Fibroblast of skin of right quadriceps (primary cell): ENCODE measurements at places on chromosomes 4 and X.
A peak's percentile ranks its signal among the peaks of the same experiment; 100 is the strongest.

GRCh38 chr4:182885022-182885737, 32.0 kb downstream of the DCTD start:
- DNase-seq, result no peak

DNA sequence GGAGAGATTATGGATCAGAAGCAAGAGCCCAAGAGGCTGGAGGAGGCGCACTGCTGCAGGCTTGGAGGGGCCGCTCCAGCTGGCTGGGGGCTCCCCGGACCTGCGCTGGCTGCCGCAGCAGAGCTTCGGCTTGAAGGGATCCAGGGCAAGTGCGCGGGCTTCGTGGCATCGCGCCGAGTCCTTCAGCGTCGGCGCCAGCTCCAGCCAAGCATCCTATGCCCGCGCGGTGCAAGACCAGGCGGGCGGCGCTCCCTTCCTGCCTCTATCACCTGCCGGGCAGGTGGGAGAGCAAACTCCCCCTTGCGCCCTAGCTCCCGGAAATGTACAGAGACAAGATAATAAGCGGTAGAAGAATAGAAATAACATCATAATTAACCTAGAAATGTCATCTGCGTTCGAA, 10.5 kb upstream of the UCP1 start:
- DNase-seq, result no peak

- DNase-seq, result no peak
These were observed 27.7 kb upstream of the VCX start for GRCh38 chrX:7815166-7815805.

DNA sequence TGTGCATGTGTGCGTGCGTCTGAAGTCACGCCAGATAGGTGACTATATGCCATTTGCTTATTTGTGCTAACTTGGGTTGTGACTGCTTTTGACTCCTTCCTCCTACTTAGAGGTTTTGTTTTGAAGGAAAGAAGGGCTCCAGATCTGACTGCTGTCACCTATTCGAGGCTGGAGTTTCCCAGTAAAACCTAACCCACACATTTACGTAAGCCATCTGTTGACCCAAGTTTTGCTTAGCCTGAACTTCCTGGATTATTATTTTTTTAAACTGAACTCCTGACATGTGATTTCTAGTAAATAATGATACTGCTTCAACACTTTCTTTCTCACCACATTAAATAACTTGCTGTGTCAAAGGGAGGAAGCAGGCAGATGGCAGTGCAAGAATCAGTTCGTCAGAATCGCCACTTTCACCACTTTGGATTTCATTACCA, 41.5 kb downstream of the DTHD1 start:
- no peak for DNase-seq

DNA sequence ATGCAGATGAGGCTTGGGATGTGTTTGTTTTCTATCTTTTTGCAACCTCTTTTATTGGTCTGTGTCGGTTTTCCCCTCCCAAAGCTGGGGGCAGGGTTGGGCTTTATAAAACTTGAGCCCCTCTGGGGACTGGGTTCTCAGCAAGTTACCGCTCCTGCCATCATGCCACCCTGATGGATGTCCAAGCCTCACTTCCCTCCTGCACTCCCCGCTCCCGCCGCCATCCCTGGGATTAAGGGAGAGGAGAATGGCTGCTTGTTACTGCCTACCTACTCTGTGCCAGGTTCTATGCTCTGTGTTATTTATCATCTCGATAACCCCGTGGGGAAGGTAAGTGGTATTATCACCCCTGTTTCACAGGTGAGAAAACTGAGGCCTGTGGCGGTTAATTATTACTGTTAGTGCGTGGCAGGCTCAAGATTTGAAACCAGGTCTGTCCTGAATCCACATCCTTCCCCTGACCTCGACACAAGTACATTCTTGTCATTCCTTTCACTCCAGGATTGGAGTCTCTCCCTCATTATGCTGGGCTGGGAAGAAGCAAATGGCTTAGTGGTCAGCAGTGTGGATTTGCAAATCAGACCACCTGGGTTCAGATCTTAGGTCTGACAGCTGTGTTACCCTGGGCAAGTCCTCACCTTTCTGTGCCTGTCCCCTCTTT, 4.5 kb downstream of the UBA1 start:
- peak; percentile 19 for DNase-seq
